NCI-H526 treated with DMSO at 0.1 percent for 48 hours (cell line): ENCODE measurements at places on chromosomes 5 and 9.

- DNase-seq: no peak
These were observed 138.4 kb upstream of the DMRTA1 start for GRCh38 chr9:22308177-22308576.

- DNase-seq: no peak
These were observed 128.6 kb downstream of the KCNIP1 start for GRCh38 chr5:170632266-170632984.

- no peak for DNase-seq
These were observed 210.7 kb upstream of the SLC24A2 start for GRCh38 chr9:19999491-20000057.

- DNase-seq: no peak
These were observed 48.0 kb upstream of the ADAMTS16 start for GRCh38 chr5:5092149-5092548.

DNA sequence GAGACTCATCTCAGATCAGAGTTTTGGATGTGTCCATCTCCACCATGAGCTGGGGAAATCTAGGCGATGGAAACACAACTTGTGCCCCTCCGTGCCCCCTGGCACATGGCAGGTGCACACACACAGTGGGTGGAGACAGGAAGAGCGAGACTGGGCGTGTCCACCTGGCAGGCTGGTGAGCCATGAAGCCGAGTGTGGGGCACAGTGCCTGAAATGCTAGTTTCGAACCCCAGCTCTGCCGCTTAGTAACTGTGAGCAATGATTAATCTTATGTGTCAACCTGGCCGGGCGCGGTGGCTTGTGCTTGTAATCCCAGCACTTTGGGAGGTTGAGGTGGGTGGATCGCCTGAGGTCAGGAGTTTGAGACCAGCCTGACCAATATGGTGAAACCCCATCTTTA, 80.8 kb upstream of the RNU6ATAC start:
- DNase-seq: no peak

DNA sequence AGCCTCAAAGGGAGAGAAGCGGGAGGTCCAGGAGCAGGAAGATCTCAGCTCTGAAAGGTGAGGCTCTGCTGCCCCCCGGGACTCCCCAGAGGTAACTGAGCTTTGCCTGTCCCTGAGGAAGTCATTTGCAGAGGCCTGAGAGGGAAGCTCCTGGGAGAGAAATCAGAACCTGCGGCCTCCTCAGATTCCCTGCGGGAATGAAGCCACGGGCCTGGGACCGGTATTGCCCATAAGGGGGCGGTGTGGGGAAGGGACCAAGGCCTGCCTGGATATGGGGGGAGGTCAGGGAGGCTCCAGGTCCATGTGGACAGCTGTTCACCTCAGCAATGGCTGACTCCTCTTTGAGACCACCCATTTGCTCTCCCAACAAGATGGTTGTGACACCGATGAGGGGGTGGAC, 1.3 kb downstream of the SPATA31E1 start:
- DNase-seq: no peak

- DNase-seq: no peak
These were observed 2.0 kb downstream of the SCGB3A2 start for GRCh38 chr5:147880487-147880886.

- no peak for DNase-seq
These were observed 269.1 kb downstream of the NR2F1-AS1 start for GRCh38 chr5:93311881-93312280.

DNA sequence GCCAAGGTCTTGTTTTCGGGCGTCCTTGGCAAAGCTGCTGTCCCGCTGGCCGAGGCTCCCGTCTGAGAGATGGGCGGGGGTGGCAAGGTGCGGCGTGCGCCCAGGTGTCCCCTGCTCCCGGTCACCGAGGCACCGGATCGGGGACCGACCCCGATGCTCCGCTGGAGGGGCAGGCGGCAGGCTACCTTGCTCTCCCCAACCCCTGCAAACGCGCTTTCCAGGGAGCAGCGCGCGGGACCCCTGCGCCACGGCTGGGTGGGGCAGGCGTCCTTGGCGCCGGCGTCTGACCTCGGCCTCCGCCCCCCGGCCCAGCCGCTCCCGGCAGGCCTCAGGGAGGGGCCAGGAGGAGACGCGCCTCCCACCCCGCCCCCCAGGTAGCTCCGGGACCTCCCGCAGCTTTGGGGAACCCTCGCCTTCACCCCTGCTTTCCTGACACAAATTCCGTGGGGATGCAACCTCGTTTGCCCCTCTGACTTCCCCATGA, 551 bp downstream of the N4BP3 start:
- no peak for DNase-seq

GRCh38 chr9:130283539-130284248, 18.1 kb downstream of the HMCN2 start:
- no peak for DNase-seq

- no peak for DNase-seq
These were observed 22.9 kb upstream of the DENND1A start for GRCh38 chr9:123952641-123953495.
